ENCODE measurements at places on chromosomes 1 and 21.

GRCh38 chr1:11981378-11982009 is 1.2 kb downstream of the MFN2 start:
- DNase-seq, result no peak

DNA sequence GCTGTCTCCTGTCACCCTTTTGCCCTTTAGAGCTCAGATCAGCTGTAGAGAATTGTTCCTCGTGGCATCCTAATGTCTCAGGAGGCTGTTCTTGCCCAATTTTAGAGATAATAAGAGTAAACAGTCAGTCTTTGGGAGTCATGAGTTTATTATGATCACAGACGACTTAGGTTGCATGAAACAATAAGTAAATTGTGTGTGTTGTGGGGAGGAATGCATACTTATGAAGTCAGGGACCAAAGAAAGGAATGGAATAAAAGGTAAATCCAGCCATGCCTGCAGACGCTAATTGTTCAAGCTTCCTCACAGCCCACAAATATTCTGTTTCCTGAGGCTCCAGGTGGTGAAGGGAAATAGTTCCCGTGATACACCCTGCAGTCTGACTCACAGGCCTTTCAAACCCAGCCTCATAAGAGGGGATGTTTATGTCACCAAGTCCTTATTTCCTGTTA is 897 bp downstream of the EPHX4 start:
- DNase-seq, result no peak

GRCh38 chr1:198079432-198079951 is 77.3 kb upstream of the NEK7 start:
- no peak for DNase-seq

- DNase-seq, result no peak
Observed at GRCh38 chr1:97451046-97451826, 469.6 kb downstream of the DPYD start.

DNA sequence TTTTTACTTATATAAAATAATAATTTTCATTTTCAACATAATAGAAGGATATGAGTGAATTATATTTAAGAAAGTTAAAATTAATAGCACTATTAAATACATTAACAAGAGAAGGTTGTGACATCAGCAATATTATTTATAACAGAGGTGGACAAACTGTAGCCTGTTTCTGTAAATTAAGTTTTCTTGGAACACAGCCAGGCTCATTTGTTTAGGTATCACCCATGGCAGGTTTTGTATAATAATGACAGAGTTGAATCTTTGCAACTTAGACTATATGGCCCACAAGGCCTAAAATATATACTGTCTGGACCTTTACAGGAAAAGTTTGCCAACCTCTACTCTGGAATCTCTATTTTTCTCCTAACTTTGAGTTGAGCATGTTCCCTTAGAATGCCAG is 42.8 kb upstream of the CACYBP start:
- DNase-seq, result no peak

- DNase-seq, result no peak
Observed at GRCh38 chr1:184485751-184486723, 99.2 kb downstream of the C1orf21 start.

DNA sequence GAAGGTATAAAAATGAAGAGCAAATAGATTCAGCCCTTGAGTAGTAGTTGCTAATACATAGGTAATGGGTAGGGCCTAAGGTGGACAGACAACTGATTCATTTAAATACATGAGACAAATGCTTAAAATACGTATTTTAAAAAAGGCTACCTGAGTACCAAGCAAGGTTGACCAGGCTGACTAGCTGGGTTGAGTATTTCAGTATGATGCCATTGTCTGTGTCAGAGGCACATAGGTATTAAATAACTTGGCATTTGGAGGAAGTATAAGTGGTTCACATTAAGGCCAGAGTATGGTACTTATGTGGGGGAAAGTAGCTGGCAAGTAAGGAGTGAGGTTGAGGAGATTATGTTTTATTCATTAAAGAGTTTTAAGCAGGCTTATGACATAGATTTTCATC is 19.4 kb downstream of the NEK7 start:
- no peak for DNase-seq

GRCh38 chr1:1462318-1462966 is 9.1 kb upstream of the ATAD3B start:
- DNase-seq, result peak; percentile 29

DNA sequence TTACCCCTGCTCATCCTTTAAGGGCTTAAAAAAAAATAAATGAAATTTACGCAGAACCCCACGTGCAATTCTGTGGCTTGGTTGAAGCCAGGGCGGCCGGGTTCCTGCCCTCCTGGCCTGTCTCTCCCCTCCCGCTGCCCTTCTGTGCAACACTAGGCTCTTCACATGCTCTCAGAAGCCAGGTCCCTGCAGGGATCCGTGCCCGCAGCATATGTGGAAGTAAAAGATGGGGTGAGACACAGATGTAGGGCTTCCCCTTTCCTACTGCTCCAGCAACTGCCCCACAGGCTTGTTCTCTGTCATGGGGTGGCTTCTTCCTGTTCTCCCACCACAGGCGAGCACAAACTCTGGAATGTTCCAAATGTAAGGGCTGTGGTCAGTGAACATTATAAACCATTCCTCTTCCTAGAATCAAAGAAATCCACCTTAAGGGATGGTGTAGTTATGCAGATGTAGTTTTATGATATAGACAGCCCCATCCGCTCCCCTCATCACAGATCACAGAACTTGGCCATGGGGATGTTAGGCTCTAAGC is 535.4 kb downstream of the KIF26B start:
- DNase-seq, result no peak

Data from CD4-positive, alpha-beta T cell treated with Interleukin-10 for 1 hour (primary cell).